ENCODE measurements at places on chromosomes 11 and 22. TPM values are rescaled to one million over a fixed set of nuclear protein-coding genes. Genes with fewer than 3 reads are reported as not detected.

KCNE3 gene
- 3.4 TPM for total RNA-seq

PSMA1 gene
- 175 TPM for total RNA-seq

SCT gene
- not detected for total RNA-seq

PI4KA gene
- total RNA-seq, result 33.4 TPM

BBOX1 gene
- total RNA-seq, result 0.19 TPM

CCDC89 gene
- total RNA-seq, result 3.7 TPM

SYCE3 gene
- total RNA-seq, result not detected

MED17 gene
- total RNA-seq, result 24.5 TPM

ME3 gene
- total RNA-seq, result 23.4 TPM

TESMIN gene
- 0.19 TPM for total RNA-seq

ASCL2 gene
- total RNA-seq, result not detected

C11orf87 gene
- under 0.01 TPM for total RNA-seq

OR8G1 gene
- not detected for total RNA-seq

OR5M10 gene
- not detected for total RNA-seq

ART5 gene
- total RNA-seq, result not detected

THAP12 gene
- total RNA-seq, result 34.7 TPM

SHISAL1 gene
- total RNA-seq, result 2.0 TPM

TRIM48 gene
- not detected for total RNA-seq

RIC3 gene
- total RNA-seq, result not detected

TOM1 gene
- total RNA-seq, result 19.2 TPM

KRTAP5-11 gene
- not detected for total RNA-seq

CSRP3 gene
- not detected for total RNA-seq

SAA4 gene
- total RNA-seq, result not detected

APOL6 gene
- total RNA-seq, result 18.6 TPM

MS4A6E gene
- not detected for total RNA-seq

CDC45 gene
- 38.7 TPM for total RNA-seq

GAB4 gene
- not detected for total RNA-seq

RPS3 gene
- total RNA-seq, result 1,432 TPM

ARHGAP1 gene
- total RNA-seq, result 33.3 TPM

RIMBP3C gene
- 0.38 TPM for total RNA-seq

FDXACB1 gene
- total RNA-seq, result 2.0 TPM

CLTCL1 gene
- total RNA-seq, result 15.2 TPM

CARS1 gene
- 70.0 TPM for total RNA-seq

TSSK2 gene
- not detected for total RNA-seq

VPREB3 gene
- total RNA-seq, result not detected

SUSD2 gene
- total RNA-seq, result 20.9 TPM

HSPB2 gene
- 0.28 TPM for total RNA-seq

POLR3H gene
- 18.8 TPM for total RNA-seq

B3GAT3 gene
- 39.7 TPM for total RNA-seq

SOX6 gene
- total RNA-seq, result 0.28 TPM

GRM5 gene
- under 0.01 TPM for total RNA-seq

MRPL17 gene
- 68.8 TPM for total RNA-seq

JAML gene
- not detected for total RNA-seq

C11orf91 gene
- total RNA-seq, result not detected

ZNHIT2 gene
- total RNA-seq, result 8.2 TPM

OR8D1 gene
- under 0.01 TPM for total RNA-seq

C11orf65 gene
- 0.85 TPM for total RNA-seq

SOX10 gene
- total RNA-seq, result not detected

OMP gene
- 0.56 TPM for total RNA-seq

CECR2 gene
- 1.1 TPM for total RNA-seq

MS4A5 gene
- not detected for total RNA-seq

DRD4 gene
- not detected for total RNA-seq

Data from regular cardiac myocyte (primary cell).